D341Med (cell line): ENCODE measurements at places on chromosomes 1 and 21.

GRCh38 chr1:220755309-220755708, 7.2 kb downstream of the MTARC2 start:
- no peak for DNase-seq

GRCh38 chr1:109151146-109151990, 37.5 kb downstream of the ELAPOR1 start:
- no peak for DNase-seq

GRCh38 chr1:101237229-101237837, 514 bp downstream of the S1PR1 start:
- DNase-seq, result peak; percentile 28

- DNase-seq, result no peak
Observed at GRCh38 chr1:12056331-12056841, 6.7 kb upstream of the TNFRSF8 start.
